ENCODE measurements at places on chromosomes 3 and 15.

GRCh38 chr3:37520907-37521341, 340.8 kb upstream of the CTDSPL start:
- no peak for DNase-seq

DNA sequence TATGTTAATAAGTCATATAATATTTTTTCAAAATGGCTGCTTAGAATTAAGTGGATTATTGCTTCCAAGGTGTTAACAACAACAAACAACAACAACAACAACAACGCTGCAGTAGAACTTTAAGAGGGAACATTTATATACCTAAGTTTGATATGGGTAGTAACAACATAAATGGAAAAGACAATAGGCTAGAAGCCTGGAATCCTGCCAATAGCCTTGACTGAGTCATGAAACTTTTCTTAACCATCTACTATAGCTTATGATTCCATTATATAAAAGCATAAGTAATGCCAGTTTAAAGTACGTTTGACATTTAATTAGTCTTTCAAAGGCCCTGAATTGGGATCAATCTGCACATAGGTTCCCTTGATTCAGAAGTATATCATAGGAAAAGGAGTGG, 31.2 kb downstream of the SATB1 start:
- peak; percentile 38 for DNase-seq

GRCh38 chr3:23501201-23501802, 298.2 kb downstream of the UBE2E2 start:
- no peak for DNase-seq

GRCh38 chr15:58854593-58854992, 78.9 kb downstream of the SLTM start:
- DNase-seq: no peak

DNA sequence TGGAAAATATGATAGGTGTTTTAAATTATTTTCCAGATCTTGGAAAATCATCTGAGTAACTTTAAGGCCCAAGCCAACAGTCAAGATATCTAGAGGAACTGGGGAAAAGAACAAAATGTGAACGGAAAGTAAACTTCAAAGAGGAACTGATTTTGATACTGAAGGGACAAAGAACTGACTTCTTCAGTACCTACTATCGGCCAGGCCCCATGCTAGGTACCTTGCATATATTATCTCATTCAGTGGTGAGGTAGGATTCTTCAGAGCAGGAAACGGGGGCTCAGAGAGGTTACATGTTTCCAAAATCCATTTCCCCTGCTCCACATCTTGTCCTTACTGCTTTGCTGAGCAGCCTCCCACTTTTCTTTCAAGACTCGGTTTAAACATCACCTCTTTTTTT, 9.8 kb upstream of the ZNF710 start:
- DNase-seq: no peak

DNA sequence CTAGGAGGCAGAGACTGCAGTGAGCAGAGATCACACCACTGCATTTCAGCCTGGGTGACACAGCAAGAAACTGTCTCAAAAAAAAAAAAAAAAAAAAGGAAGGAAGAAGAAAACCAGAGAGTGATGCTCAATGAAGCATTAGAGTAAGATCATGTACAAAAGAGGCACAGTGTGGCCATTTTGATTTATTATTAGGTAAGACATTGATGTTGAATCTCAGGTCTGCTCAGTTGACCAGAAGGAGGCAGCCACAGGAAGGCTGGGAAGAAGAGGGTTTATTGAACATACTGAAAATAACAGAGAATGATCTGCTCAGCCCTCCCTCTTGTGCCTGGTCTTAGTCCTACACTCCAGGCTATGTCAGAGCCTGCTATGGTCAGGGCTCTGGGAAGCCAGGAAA, 15.6 kb downstream of the LRRK1 start:
- DNase-seq: no peak

DNA sequence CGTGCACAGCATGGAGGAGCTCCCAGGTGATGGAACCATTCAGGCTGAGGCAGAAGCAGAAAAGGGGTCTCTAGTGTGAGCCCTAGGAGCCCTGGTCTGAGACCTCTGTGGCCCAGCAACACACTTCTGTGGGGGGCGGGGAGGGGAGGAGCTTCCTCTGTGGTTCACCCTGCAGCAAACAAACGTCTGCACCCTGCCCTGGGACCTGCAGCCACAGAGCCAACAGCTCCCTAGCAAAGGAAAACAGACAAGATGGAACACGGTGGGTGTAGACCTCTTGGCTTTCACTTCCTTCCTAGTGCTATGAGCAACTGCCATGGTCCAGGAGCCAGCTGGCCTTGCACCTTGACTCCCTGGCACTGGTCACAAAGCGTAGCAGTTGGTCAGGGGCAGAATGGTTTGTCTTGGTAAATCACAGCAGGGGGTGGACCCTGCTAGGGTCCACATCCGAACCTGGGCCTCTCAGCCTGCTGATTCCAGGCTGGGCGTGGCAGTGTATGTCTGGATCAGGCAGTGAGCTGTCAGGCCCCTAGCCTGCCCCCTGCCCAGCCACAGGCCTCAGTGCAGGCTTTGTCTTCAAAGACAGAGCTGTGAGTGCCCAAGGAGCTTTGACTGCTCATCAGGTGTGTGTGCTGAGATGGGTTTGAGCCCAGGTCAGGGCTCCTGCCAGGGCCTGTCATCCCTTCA, 6.7 kb downstream of the AMIGO3 start:
- DNase-seq: no peak

DNA sequence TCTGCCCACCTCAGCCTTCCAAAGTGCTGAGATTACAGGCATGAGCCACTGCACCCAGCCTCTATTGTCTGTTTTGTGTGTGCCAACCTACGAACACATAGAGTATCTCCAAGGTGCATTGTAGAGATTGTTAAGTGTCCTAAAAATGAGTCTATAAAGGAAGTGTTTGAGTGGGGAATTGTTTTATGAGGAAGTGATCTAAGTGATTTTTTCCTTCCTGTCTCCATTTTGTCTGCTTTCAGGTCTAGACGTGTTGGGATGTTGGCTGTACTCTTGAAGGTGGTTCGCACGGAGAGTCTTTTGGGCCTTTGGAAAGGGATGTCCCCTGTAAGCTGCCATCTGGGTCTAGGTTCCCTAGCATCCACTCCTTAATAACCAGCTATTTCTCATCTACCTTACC, 7.0 kb downstream of the SLC25A38 start:
- DNase-seq: no peak

GRCh38 chr3:13704174-13704573, 155.2 kb downstream of the FBLN2 start:
- DNase-seq: no peak

DNA sequence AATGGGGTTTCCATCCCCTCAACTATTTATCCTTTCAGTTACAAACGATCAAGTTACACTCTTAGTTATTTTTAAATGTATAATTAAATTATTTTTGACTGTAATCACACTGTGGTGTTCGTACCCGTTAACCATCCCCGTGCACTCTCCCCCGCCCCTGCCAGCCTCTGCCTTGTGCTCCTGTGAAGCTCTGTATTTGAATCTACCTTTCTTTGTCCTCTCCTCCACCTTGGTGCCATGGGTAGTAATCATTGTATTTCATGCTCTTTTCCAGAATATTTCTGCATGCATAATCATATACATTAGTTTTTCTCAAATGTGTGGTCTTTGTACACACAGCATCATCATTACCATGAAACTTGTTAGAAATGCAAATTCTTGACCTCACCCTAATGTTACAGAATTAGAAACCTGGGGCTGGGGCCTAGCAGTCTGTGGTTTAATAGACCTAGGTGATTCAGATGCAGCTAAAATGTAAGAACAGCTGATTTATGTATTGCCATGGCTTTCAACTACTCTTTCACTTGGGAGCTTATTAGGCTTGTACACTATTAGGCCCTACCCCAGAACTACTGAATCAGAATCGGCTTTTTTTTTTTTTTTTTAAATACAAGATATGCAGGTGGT, 91.5 kb downstream of the STT3B start:
- no peak for DNase-seq

GRCh38 chr15:96358821-96359615, 28.5 kb downstream of the NR2F2 start:
- DNase-seq: no peak

- DNase-seq: peak; percentile 32
Observed at GRCh38 chr15:40582726-40583246, 11.3 kb upstream of the KNL1 start.

- DNase-seq: no peak
Observed at GRCh38 chr3:155370764-155371503, 77.5 kb upstream of the STRIT1 start.

GRCh38 chr3:125079675-125080045, 23.9 kb upstream of the HEG1 start:
- DNase-seq: no peak

- DNase-seq: no peak
Observed at GRCh38 chr15:67409175-67409574, 111.8 kb upstream of the C15orf61 start.

Measured in natural killer cell (primary cell).